ENCODE measurements at places on chromosomes 12 and 14.

- DNase-seq: peak; percentile 48
Measured at GRCh38 chr14:95523815-95524448, 7.5 kb upstream of the SYNE3 start.

DNA sequence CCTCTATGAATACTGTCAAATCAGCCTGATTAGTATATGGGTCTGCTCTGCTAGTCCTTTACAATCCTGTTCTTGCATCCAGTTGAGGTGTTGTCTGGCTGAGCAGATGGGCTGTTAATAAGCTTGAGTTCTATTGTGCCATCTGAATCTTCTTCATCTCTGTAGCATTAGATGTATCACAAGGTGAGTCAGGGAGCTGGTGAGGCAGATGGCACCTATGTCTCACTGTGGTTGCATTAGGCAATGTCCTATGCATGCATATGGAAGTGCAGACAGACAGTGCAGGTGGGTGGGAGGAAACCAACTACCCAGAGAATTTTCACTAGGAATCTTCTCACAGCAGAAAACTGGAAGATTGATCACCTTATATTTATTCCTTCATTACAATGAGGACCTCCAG is 165.7 kb upstream of the STXBP6 start:
- DNase-seq: no peak

- DNase-seq: no peak
Measured at GRCh38 chr12:90173499-90174197, 465.0 kb upstream of the ATP2B1 start.

- no peak for DNase-seq
Measured at GRCh38 chr12:116233669-116234068, 43.8 kb downstream of the MED13L start.

- no peak for DNase-seq
Measured at GRCh38 chr12:76588881-76589565, 29.5 kb upstream of the OSBPL8 start.

DNA sequence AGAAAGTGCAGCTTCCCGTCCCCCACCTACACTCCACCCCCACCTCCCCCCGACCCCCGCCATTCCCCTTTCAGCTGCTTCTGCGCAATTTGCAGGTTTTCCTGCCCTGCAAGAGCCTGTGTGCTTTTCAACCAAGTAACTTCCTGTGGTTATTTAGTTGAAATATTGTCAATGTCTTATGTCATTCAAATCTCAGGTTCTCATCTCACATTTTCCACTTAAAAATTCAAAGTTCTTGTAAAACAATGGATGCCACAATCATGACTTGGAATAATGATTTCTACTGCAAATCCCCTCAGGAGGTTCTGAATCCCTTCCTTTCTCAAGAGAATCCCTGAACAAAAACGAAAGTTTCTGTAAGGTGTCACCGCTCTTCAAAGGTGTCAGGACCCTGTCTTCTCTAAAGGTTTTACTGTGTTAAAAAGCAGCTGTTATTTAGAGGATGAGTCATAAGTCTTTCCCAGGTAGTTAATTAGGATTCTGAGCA is 31.6 kb downstream of the WBP11 start:
- peak; percentile 27 for DNase-seq

DNA sequence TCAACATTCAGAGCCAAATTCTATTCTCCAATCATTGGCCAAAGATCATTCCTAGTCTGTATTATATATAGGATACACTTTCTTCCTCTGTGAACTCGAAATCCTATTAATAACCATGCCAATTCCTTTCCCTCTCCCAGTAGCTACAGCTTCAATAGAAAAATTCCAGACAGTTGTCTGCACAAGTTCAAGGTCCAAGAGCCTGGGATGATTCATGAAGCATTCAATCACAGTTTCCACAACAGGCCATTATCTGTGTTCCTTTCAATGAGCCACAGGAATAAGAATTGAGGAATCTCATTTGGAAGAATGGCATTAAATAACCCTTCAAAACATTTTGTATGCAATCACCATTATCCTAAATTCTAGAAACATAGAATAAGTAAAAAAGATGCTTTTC is 437.4 kb downstream of the RMST start:
- DNase-seq: no peak

DNA sequence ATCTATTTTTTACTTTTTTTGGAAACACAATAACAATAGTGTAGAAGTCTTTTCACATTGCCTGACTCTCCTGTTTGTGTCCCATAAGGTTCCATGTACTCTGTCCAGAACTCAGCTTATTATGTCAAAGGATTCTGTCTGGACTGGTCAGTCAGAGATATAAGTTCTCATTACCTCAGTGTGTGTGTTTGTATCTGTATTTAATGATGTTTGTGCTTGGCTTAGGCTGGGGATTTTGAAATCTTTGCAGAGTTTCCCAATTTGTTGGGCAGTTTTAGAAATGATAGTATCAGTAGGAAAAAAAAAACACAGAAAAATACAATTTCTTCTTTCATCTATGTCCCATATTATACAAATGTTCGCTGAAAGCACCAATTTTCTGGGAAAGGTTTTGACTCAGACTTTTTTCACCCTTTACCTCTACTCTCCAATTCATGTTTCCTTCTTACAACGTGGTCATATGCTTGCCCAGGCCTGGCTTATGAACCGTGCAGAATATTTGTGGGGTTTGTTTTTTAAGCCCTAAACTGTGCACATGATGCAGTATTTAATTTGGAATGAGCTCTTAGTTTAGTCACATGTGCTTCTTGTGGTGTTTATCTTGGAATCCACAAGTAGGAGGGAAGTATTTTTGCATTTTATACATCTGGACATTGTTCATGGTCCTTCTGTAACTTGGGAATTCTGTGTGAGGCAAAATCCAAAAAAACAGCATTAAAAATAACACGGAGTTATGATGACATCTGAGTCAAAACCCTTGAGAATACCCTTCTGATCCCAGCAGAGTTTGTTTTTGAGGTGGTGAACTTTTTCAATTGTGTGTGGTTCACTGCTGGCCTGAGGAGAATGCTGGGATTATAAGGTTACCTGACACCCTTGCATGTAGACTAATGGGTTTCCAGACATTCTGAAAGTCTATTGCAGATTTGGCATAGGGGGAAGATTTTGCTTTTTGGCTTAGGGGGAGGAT is 121.2 kb downstream of the RAD51B start:
- no peak for DNase-seq

GRCh38 chr14:63663428-63664341 is 22.0 kb upstream of the WDR89 start:
- no peak for DNase-seq

DNA sequence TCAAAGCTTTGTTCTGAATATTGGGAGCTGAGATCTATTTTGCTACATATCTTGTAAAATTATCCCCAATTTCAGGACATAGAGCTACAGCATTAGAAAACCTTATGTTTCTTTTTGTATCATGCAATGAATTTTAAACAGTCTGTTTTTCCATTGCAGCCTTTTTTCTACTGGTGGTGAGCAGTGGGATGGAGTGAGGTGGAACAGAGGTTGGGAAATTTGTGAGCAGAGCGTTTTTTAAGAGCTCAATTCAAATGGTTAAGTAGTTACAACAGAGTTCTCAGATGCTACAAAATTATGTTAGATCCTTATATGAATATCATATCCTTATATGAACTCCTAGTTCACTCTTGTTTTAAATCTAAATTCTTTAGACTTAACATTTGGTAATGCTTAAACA is 139.0 kb upstream of the PLEKHG7 start:
- DNase-seq: no peak

- no peak for DNase-seq
Measured at GRCh38 chr12:13661005-13661887, 320.2 kb downstream of the GRIN2B start.

- DNase-seq: peak; percentile 71
Measured at GRCh38 chr14:105314287-105315200, at the start of gene PACS2. Gene PACS2 (plus strand): TSS chr14:105314748. CDS start chr14:105314919, 171 bp downstream.

- no peak for DNase-seq
Measured at GRCh38 chr12:6868211-6869048, 1.1 kb downstream of the TPI1 start.

- no peak for DNase-seq
Measured at GRCh38 chr12:106139422-106140171, 843 bp upstream of the NUAK1 start.

- DNase-seq: no peak
Measured at GRCh38 chr14:44783901-44784300, 177.8 kb downstream of the KLHL28 start.

GRCh38 chr14:75487155-75487671 is 35.1 kb upstream of the BATF start:
- no peak for DNase-seq

- no peak for DNase-seq
Measured at GRCh38 chr12:19826980-19827550, 387.8 kb downstream of the AEBP2 start.

- DNase-seq: no peak
Measured at GRCh38 chr12:94460616-94460959, 921 bp upstream of the CEP83 start.

DNA sequence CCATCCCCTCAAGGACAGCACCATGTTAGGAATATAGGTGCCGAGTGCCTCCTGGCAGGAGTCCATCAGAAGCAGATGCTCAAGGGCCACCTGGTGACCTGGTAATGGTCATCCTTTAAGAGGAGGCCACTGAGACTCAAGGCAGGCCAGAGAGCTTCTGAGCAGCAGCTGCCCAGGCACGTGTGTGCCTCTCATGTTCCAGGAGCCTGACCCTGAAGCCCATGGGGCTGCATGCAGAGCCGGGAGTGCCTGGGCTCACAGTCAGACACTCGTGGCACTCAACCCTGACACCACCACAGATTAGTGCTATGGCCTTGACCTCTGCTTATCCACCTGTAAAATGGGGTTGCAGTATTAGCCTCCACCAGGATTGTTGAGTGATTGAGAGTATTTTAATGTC is 45.6 kb downstream of the C14orf132 start:
- no peak for DNase-seq

- no peak for DNase-seq
Measured at GRCh38 chr12:11778713-11779685, 129.5 kb downstream of the ETV6 start.

GRCh38 chr12:112012775-112013600 is at the start of the genes ERP29 and TMEM116:
Gene ERP29 (plus strand): TSS chr12:112013426. CDS start chr12:112013466, 40 bp downstream.
Gene TMEM116 (minus strand): TSS chr12:112013165. CDS start chr12:112005270, 7,895 bp downstream.
- DNase-seq: peak; percentile 100

- no peak for DNase-seq
Measured at GRCh38 chr14:72553161-72553560, 340.7 kb downstream of the DPF3 start.
